ENCODE measurements at places on chromosomes 6 and 20. TPM values are rescaled to one million over a fixed set of nuclear protein-coding genes. Genes with fewer than 3 reads are reported as not detected.

The KHDC1L gene
- total RNA-seq = not detected

- DNase-seq = peak; percentile 14
These were observed 28.3 kb downstream of the PHACTR3 start for GRCh38 chr20:59632541-59633113.

The SNAP91 gene
- 0.82 TPM for total RNA-seq

The CRISP2 gene
- total RNA-seq = not detected

GRCh38 chr6:160301339-160301738 is 42.7 kb upstream of the SLC22A2 start:
- DNase-seq = no peak

The SIGLEC1 gene
- total RNA-seq = 20.2 TPM

DNA sequence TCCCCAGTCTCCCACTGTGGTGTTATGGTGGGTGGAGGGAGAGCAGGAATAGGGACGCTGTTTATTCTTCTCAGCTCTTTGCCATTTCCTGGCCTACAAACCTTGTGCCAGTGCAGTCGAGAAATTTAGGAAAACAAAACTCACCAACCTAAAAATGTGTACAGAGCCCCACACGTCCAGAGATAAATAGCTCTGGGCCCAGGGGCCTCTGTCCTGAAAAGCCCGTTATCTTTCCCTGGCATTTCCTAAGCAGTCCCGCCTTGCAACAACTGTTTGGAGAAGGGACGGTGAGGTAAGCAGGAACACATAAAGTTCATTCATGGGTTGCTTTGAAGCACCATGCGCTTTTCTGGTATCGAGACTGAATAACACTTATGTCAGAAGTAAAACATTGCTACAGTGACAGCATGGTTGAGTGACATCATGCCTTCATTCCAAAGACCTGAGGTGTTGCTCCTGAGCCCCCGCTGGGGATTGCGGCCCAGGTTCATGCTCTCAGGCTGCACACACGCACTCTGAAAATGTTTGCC is 80.1 kb upstream of the NXT1 start:
- DNase-seq = no peak

All from kidney (tissue), 22 donors.